ENCODE measurements at places on chromosomes 3 and 15. TPM values are rescaled to one million over a fixed set of nuclear protein-coding genes. Genes with fewer than 3 reads are reported as not detected.

The MORC1 gene
- polyA plus RNA-seq, result 0.42 TPM

The NR1I2 gene
- polyA plus RNA-seq, result not detected

The CEP19 gene
- polyA plus RNA-seq, result 3.5 TPM

The NMB gene
- polyA plus RNA-seq, result not detected

The TMEM45A gene
- polyA plus RNA-seq, result 1.1 TPM

DNA sequence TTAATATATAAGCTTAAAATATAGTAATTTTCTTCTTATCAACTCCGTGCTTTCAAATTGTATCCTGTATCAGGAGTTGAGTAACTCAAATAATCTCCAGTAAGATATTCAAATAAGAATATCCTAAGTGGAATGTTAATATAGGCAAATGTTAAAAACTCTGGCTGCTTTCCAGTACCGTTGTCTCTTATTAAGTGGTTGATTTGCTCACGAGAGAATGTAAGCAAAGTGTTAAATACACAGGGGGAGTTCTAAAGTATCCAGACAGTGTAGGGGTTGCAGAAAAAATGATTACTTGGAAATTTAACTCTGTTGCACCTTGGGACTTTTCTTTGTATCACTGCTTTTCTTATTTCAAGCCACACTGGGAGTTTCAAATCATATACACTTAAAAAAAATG is 478.9 kb upstream of the TBL1XR1 start:
- DNase-seq, result no peak

DNA sequence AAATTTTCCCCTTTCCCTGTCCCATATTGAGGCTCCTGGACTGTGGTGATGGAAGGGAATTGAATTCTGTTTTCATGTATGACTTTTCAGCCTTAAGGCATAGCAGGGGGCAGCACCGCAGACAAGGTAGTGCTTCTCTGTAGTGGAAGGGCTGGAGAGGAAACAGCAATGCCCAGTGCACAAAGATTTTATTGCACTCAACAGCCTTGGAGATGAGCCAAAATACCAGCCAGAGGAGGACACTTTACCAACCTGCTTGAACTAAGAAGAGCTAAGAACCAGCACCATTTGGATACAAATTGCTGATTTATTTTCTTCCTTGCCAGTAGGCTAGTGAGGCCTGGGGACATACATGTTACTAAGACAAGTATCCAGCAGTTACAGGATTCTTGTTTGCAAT is 98.7 kb downstream of the KCNMB2 start:
- DNase-seq, result no peak

- DNase-seq, result no peak
Measured at GRCh38 chr3:169811631-169812331, 889 bp upstream of the LRRIQ4 start.

DNA sequence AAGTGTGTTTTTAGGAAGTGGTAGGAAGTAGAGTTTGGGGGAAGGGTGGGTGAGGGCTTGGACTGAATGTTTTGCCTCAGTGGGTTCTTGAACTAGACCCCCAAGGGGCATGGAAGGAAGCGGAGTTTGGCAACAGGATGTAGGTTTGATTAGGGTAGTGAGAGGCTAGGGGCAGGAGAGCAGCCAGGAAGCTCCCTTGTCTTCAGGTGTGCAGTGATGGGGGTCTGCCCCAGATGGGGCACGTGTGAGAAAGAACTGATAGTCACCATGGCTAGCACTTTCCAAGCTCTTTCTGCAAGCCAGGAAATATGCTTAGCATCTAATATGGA is 4.7 kb downstream of the ZSCAN2 start:
- no peak for DNase-seq

DNA sequence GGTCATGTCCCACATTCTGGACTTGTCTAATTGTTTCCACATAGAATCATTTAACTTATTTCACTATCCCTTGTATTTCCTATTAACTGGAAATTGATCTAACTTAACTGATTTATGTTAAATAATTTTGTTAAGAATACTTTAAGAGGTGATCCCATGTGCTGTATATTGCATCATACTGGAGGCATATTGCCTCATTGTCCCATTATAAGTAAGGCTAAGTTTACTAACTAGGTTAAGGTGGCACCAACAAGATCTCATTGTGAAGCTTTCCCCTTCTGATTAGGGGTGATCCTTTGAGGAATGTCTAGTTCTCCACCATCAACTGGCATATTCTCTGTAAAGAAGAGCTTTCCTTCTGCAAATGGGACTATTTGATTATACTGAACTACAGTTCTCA is 24.4 kb downstream of the MAP1A start:
- no peak for DNase-seq

GRCh38 chr15:98001663-98002194 is 41.2 kb downstream of the ARRDC4 start:
- DNase-seq, result no peak

GRCh38 chr3:3316521-3316920 is 137.0 kb upstream of the CRBN start:
- DNase-seq, result no peak

DNA sequence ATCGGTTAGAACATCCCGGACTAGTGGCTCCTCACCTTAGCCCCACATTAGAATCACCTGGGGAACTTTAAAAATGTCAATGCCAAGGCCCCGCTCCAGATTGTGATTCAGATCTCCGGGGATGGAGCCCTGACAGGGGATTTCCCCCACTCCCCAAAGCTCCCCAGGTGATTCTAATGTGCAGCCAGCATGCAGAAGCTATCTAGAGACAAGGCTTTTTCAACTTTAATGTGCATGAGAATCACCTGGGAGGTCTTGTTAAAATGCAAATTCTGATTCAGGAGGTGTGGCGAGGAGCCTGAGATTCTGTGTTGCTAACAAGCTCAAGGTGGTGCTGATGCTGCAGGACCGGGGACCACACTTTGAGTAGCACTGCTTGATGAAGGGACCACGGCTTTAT is 156.7 kb downstream of the RAB11A start:
- no peak for DNase-seq

DNA sequence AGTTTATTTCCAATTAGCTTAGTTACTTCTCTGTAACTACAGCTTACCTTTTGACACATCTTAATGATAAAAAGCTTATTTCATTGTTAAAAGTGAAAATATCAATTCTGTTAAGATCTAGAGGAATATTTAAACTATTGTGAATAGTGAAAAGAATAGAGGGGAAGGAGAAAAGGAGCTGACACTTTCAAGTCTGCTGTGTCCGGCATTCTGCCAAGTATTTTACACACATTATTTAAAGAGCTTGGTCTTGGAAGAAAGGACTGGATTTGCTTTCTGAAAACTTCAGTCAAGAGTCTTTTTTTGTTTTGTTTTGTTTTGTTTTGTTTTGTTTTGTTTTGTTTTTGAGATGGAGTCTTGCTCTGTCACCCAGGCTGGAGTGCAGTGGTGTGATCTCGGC is 34.8 kb downstream of the CCDC80 start:
- DNase-seq, result no peak

DNA sequence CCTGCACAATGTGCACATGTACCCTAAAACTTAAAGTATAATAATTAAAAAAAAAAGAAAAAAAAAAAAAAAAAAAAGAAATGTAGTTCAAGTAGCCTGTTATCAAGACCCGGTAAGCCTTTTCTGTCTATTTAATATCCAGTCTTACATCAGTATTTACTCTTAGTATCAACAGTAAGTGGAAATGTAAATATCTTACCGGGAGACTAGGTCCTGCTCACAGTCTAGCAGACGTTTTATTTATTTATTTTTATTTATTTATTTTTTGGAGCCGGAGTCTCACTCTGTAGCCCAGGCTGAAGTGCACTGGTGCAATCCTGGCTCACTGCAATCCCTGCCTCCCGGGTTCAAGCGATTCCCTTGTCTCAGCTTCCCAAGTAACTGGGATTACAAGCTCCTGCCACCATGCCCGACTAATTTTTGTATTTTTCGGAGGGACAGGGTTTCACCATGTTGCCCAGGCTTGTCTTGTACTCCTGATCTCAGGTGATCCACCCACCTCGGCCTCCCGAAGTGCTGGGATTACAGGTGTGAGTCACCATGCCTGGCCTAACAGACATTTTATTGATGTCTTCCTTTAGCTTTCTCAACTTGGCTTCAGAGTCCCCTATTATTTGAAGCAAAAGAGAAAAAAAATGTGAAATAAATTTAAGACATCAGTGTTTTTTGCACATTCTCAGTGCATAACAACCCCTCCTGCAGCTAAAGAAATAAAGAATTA is 19.9 kb downstream of the C2CD4B start:
- DNase-seq, result no peak

DNA sequence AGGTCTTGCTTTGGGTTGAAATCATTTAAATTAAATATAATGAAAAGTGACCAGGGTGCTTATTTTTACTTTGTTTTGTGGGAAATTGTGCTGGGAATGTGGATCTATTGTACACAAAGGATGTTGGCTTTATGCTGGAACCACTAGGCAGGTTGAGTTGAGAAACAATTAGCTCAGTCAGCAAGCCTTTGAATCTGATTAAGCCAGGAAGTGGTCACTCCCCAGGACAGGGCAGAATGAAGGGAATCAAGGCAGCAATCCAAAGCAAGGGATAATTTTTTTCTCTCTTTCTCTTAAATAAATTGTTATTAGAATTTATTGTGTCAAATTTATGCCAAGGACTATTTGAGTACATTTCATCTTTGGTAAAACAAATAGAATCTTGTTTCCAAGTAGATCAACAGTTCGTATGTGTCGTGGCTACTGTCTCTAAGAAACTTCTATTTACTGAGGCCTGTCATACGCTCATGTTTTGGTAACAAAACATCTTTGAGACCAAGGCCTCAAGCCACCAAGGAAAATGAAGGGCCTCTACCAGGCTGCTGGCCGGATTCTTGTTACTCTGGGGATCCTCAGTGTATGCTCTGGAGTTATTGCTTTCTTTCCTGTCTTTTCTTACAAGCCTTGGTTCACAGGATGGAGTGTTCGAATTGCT is at the start of gene TMEM212:
TMEM212 (plus strand) TSS at position 486 of the 655 bp plus-strand sequence; CDS start at position 521, 35 bp downstream.
- no peak for DNase-seq

DNA sequence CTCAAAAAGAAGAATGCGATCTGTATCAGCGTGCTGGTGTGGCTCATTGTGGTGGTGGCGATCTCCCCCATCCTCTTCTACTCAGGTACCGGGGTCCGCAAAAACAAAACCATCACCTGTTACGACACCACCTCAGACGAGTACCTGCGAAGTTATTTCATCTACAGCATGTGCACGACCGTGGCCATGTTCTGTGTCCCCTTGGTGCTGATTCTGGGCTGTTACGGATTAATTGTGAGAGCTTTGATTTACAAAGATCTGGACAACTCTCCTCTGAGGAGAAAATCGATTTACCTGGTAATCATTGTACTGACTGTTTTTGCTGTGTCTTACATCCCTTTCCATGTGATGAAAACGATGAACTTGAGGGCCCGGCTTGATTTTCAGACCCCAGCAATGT is 1.3 kb downstream of the P2RY1 start:
- no peak for DNase-seq

DNA sequence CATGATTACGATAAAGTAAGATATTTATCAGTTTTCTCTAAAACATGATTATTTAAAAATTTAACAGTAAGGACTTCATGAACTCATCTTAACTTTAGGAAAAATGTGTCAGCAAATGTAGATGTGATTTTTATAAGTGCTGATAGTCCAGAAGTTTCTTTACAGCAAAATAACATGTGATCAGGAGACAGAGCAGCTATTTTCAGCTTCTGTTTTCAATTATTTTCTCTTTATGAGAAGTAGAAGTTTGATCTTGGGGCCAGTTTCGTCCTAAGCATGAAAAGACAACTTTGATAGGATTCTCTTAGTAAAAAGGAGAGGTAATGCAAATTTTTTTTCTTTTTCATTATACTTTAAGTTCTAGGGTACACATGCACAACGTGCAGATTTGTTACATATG is 96.5 kb upstream of the TSPAN3 start:
- DNase-seq, result no peak

- no peak for DNase-seq
Measured at GRCh38 chr3:120057626-120058025, 36.6 kb downstream of the GSK3B start.

- DNase-seq, result no peak
Measured at GRCh38 chr3:142734834-142735233, 11.0 kb downstream of the TRPC1 start.

GRCh38 chr3:3737531-3737930 is 61.7 kb upstream of the LRRN1 start:
- DNase-seq, result no peak

- no peak for DNase-seq
Measured at GRCh38 chr3:137764563-137765309, 621 bp downstream of the SOX14 start.

- no peak for DNase-seq
Measured at GRCh38 chr15:44516436-44516835, 20.5 kb upstream of the EIF3J start.

DNA sequence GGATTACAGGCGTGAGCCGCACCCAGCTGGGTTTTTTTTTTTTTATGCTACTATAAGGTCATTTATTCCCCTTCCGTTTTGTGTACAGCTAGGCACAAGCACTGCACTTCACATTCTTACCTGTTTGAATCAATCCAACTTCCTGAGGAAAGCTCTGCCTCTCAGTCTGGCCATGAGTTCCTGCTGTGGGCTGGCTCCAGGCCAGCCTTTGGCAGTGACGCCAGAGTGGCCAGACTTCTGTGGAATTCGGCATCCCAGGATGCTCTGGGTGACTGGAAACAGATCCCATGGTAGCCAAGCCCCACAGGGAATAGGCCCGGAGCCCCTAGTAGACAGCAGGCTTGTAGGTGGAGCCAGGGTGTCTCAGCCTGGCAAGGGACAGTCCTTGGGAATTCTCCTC is 21.5 kb upstream of the TIMP4 start:
- DNase-seq, result no peak

DNA sequence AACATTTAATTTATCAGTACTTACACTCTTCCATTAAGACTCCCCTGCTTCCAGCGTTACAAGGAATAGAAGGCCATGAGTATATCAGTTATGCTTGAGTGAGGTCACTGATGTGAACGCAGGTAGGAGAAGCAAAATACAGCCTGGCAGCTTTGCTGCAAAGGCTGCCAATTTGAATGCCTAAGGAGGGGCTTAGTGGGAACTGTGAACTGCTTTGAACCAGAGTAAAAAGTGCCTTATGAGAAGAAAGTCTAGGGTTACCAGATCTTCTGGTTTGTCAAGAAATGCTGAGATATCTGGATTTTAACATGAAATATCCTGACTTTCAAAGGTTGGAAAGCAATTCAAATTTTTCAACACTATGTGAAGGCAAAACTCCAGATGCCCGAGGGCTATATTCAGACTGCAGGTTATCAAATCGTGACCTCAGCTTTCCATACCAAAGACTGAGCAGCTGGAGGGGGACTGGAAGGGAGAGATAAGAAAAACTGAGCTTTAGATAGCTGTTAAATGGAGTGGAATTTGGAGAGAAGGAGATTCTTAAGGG is 446.3 kb upstream of the NECTIN3 start:
- peak; percentile 49 for DNase-seq

DNA sequence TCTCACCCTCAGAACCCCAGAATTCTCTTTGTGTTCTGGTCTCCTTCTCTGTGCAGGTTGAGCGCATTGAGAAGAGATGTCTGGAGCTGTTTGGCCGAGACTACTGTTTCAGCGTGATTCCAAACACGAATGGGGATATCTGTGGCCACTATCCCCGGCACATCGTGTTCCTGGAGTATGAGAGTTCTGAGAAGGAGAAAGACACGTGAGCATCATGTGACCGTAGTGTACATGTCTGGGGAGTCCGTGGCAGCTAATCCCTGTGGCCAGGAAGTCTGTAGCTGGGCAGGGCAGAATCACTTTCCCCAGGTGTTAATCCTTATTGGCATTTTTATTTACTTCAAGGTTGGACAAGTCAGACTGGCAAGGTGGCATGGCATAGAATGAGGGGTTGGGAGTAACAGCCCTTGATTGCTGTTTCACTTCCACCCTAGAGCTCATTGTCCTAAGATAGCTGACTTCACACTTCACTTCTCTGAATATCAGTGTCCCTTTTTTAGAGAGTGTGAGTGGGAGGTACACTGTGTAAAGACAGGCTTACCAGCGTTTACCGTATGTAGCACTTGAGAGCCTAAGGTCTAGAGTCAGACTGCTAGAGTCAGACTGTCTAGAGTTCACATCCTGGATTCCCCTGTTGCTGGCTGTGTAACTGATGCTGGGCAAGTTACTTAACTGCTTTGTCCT is 4.4 kb downstream of the MTMR14 start:
- DNase-seq, result no peak

Measured in K562 (cell line).